ENCODE measurements at places on chromosomes 1 and 21. TPM values are rescaled to one million over a fixed set of nuclear protein-coding genes. Genes with fewer than 3 reads are reported as not detected.

The LORICRIN gene
- total RNA-seq: not detected

The RRAGC gene
- total RNA-seq: 26.6 TPM

The OR2M3 gene
- not detected for total RNA-seq

The TRIM67 gene
- total RNA-seq: 0.12 TPM

The LAPTM5 gene
- 0.16 TPM for total RNA-seq

The RHD gene
- not detected for total RNA-seq

The CD52 gene
- not detected for total RNA-seq

The FGGY gene
- total RNA-seq: 2.7 TPM

The GLIS1 gene
- total RNA-seq: not detected

The ETV3L gene
- not detected for total RNA-seq

The CD101 gene
- 0.45 TPM for total RNA-seq

The BSDC1 gene
- 22.5 TPM for total RNA-seq

The RIMS3 gene
- 1.2 TPM for total RNA-seq

The GJA4 gene
- total RNA-seq: not detected

The DNAJC11 gene
- total RNA-seq: 35.3 TPM

The CD5L gene
- not detected for total RNA-seq

The COL9A2 gene
- 0.24 TPM for total RNA-seq

The NFASC gene
- total RNA-seq: 1.9 TPM

The KDM1A gene
- total RNA-seq: 91.9 TPM

The PADI3 gene
- 1.4 TPM for total RNA-seq

The VTCN1 gene
- not detected for total RNA-seq

The ARID1A gene
- total RNA-seq: 36.1 TPM

The SPRR5 gene
- total RNA-seq: not detected

The TBX19 gene
- total RNA-seq: 0.78 TPM

The AMY1B gene
- not detected for total RNA-seq

The PTCH2 gene
- total RNA-seq: 0.23 TPM

The SIPA1L2 gene
- total RNA-seq: 7.5 TPM

The BEST4 gene
- total RNA-seq: 0.26 TPM

The PPP1R8 gene
- total RNA-seq: 36.5 TPM

The GJA9 gene
- total RNA-seq: not detected

The ALPL gene
- total RNA-seq: 0.14 TPM

The COQ8A gene
- total RNA-seq: 19.9 TPM

The C1orf115 gene
- total RNA-seq: 4.9 TPM

The CFAP107 gene
- total RNA-seq: not detected

The AIDA gene
- 90.9 TPM for total RNA-seq

The MYOC gene
- total RNA-seq: 0.06 TPM

The RNU1-3 gene
- not detected for total RNA-seq

The TNFRSF1B gene
- 0.54 TPM for total RNA-seq

The HES2 gene
- 2.2 TPM for total RNA-seq

The C4BPA gene
- 0.33 TPM for total RNA-seq

The RXRG gene
- not detected for total RNA-seq

The FCER1G gene
- not detected for total RNA-seq

The FAM151A gene
- total RNA-seq: 0.15 TPM

The STIL gene
- total RNA-seq: 10.3 TPM

The ECM1 gene
- total RNA-seq: 1.8 TPM

The CDC20 gene
- 204 TPM for total RNA-seq

The LRRN2 gene
- 16.9 TPM for total RNA-seq

The FALEC gene
- not detected for total RNA-seq

The HIPK1 gene
- total RNA-seq: 10.2 TPM

The C1orf21 gene
- 5.7 TPM for total RNA-seq

The PGLYRP4 gene
- total RNA-seq: not detected

The TRMT13 gene
- 8.1 TPM for total RNA-seq

The KRTAP21-2 gene
- not detected for total RNA-seq

The VSIG8 gene
- not detected for total RNA-seq

The MARK1 gene
- 0.22 TPM for total RNA-seq

The ZFP69B gene
- 3.0 TPM for total RNA-seq

The ZNF644 gene
- total RNA-seq: 18.9 TPM

The GPR25 gene
- total RNA-seq: not detected

The NEXN gene
- total RNA-seq: 7.0 TPM

The PLPP3 gene
- total RNA-seq: 31.6 TPM

All from A549 treated with ZK216348 at 1 μM for 4 hours (cell line).